ENCODE measurements at places on chromosomes 4 and X.
A peak's percentile ranks its signal among the peaks of the same experiment; 100 is the strongest.

DNA sequence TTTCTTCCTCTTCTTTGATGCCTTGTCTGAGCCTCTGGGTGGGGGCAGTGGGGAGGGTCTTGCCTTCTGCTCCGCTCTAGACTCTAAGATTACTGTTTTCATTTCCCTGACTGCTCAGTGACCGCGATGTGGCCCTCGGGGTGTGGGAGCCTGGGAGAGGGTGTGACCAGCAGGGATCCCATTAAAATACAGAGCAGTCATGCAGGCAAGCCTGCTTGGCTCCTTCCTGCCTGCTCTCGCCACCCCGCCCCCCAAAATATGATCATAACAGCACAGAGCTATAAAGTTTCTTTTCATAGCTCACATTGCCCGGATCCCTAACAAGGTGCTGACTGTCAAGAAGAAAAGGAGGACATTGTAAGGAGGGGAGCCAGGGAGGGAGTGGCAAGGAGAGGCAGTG, 332.9 kb downstream of the RAB28 start:
- DNase-seq, result no peak

- DNase-seq, result no peak
These were observed 227.1 kb upstream of the JADE1 start for GRCh38 chr4:128582427-128582870.

DNA sequence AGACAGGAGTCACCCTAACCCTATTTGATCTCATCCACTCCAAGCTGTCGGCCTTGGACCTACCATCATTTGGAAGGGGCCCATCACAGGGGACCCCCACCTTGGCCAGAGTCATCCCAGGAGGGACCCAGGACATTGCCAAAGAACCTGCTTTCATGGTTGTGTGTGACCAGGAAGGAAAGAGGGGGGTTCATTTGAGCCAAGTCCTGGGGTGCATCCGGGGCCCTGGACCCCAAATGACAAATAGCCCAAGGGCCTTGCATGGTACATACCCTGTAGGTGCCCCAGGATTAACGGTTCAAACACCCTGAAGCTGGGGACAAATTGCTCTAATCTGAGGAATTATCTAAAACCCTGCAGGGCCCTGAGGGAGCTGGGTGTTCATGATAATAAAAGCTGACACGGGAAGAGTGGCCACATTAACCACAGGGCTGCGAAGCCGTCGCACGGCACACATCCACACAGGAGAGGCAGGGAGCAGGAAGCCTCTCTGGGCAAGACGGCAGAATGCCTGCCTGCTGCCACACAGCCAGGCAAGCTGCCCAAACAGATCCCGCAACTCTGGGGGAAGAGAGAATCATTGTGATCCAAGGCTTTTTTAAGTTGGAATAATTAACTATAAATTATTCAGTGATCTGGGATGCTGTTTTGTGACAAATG, 28.2 kb upstream of the PPP2R2C start:
- no peak for DNase-seq

DNA sequence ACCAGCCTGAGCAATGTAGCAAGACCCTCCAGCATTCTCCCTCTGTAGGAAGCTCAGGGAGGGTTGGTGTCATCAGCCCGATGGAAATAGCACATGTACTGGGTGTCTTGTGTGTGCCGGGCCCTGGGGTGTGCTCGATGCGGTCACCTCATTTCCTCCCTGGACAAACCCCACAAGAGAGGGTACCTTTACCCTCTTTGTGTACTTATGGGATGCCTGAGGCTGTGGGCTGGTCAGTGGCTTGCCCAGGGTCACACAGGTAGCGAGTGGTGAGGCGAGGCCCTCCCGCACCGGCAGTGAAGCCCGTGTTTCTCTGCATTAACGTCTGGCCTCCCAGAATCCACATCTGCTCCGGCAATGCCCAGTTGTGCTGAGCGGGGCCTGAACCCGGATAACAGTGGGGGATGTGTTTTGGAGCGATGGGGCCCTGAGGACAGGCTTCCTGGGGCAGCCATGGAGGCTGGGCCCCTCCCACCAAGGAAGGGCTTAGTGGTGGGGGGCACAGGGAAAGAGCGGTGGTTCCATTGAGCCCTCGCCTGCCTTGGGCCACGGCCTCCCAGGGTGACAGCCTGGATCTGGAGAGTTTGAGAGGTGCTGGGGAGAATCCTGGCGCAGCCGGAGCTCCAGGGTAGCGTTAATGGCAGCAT, 8.1 kb downstream of the PSAPL1 start:
- no peak for DNase-seq

DNA sequence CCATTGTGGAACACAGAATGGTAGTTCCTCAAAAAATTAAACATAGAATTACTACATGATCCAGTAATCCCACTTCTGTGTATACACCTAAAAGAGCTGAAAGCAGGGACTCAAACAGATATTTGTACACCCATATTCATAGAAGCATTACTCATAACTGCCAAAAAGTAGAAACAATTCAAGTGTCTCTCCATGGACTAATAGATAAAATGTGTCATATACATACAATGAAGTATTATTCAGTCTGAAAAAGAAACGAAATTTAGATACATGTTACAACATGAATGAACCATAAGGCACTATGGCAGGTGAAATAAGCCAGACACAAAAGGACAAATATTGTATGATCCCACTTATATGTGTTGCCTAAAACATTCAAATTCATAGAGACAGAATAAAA, 145.1 kb downstream of the ANTXR2 start:
- DNase-seq, result no peak

- DNase-seq, result no peak
These were observed 12.3 kb downstream of the PDGFC start for GRCh38 chr4:156959298-156959702.

DNA sequence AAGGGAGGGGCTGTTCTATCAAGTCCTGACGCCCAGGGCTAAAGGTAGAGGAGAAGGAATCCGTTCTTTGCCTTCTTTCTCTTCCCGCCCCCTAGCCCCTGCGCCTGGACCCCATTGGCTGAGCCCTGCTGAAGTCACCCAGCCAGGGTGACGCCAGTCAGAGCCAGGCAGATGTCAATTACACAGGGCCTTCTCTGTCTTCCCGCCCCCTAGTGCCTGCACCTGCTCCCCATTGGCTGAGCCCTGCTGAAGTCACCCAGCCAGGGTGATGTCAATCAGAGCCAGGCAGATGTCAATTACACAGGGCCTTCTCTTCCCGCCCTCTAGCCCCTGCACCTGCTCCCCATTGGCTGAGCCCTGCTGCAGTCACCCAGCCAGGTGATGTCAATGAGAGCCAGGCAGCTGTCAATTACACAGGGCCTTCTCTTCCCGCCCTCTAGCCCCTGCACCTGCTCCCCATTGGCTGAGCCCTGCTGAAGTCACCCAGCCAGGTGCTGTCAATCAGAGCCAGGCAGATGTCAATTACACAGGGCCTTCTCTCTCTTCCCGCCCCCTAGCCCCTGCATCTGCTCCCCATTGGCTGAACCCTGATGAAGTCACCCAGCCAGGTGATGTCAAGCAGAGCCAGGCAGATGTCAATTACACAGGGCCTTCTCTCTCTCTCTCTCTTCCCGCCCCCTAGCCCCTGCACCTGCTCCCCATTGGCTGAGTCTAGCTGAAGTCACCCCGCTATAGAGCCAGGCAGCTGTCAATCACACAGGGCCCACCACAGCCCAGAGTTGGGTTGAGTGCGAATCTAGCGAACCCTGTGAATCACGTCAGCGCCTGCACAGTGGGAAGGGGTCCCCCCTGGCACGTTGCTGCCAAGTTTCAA, 46.4 kb downstream of the ASMT start:
- DNase-seq, result peak; percentile 89
